Vagina (tissue), 2 donors: ENCODE measurements at places on chromosomes 1 and 21.

GRCh38 chr1:183841550-183841949, 36.6 kb downstream of the RGL1 start:
- peak overlapping the region; percentile 16 for H3K27ac ChIP-seq
- no peak for DNase-seq
- peaks cover 20% of the 10 kb centered on the region for H3K4me1 ChIP-seq
- H3K4me3 ChIP-seq, result no peak overlapping the region

- H3K27ac ChIP-seq, result peak overlapping the region; percentile 31
- H3K27me3 ChIP-seq, result no peaks in the 10 kb centered on the region
- no peaks in the 10 kb centered on the region for H3K36me3 ChIP-seq
- H3K4me1 ChIP-seq, result no peaks in the 10 kb centered on the region
- no peak overlapping the region for H3K4me3 ChIP-seq
Observed at GRCh38 chr1:67652800-67653199, 32.2 kb upstream of the GADD45A start.

- H3K36me3 ChIP-seq, result no peaks in the 10 kb centered on the region
- no peaks in the 10 kb centered on the region for H3K27me3 ChIP-seq
- no peak for DNase-seq
- peaks cover 21% of the 10 kb centered on the region for H3K4me1 ChIP-seq
Observed at GRCh38 chr1:3507636-3508275, 53.3 kb downstream of the ARHGEF16 start.

DNA sequence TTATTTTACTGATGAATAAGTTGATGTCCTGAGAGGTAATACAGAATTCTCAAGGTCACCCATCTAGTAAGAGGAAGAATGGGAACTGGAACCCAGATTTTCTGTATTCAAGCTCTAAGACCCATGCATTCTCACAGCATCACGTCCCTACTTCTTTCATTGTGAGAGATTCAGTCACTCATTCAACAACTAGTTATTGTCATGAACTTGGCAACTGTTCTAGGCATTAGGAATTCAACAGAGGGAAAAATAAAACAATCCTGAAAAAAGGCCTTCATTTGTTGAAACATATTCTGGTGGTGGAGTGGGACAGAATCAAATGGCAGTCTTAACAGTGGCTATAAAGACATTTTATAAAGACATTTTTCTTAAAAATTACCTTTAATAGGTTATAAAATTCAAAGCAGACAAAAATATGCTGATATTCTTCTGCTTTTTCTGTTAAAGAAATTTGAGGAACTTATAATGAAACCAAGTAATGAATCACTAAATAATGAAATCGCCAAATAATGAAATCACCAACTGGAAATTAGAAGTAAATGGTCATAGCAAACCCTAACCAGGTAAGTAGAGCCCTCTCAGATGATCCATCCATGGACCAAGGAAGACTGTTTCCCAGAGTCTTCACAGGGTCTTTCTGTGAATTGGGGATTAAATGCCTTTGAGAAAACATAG, 136.5 kb upstream of the DPYD start:
- no peak overlapping the region for H3K27ac ChIP-seq
- no peak for DNase-seq
- no peak overlapping the region for H3K4me3 ChIP-seq
- peaks cover 19% of the 10 kb centered on the region for H3K4me1 ChIP-seq
- peaks cover 5% of the 10 kb centered on the region for H3K27me3 ChIP-seq

DNA sequence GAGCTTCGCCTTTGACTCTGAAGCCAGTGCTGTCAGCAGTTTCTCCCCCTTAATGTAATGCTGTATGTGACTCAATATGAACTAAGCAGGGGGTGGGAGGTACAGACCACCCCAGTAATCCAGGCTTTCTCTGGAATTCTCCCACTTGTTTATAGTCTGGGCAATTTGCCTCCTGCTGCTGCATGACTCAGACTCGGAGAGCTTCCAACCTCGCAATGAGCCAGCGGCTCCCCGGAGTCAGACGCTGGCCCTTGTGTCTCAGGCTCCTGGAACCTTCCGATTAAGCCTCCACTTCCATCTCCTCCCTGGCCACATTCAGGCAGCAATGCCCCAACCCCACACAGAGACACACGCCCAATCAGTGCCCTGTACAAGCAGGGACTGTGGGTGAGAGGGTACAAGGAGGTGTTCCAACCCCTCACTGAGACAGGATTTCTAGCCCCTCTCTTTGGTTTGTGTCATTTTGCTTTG, 471.7 kb upstream of the VAMP3 start:
- DNase-seq, result no peak
- H3K4me1 ChIP-seq, result peaks cover 4% of the 10 kb centered on the region
- peak overlapping the region; percentile 80 for H3K27ac ChIP-seq
- H3K27me3 ChIP-seq, result no peaks in the 10 kb centered on the region
- H3K36me3 ChIP-seq, result no peaks in the 10 kb centered on the region
